ENCODE measurements at places on chromosomes 2 and 18.

GRCh38 chr2:3277050-3277747 lies 100.4 kb downstream of the EIPR1 start:
- no peak for DNase-seq

GRCh38 chr2:178913049-178913441 lies 105.8 kb upstream of the TTN start:
- DNase-seq = no peak

GRCh38 chr2:195902857-195903256 lies 165.8 kb downstream of the DNAH7 start:
- DNase-seq = no peak

GRCh38 chr2:216279459-216279858 lies 92.8 kb downstream of the MARCHF4 start:
- DNase-seq = no peak

GRCh38 chr2:120759543-120760331 lies 24.1 kb downstream of the GLI2 start:
- no peak for DNase-seq

All from GF-D8 (cell line).